ENCODE measurements at places on chromosomes 7 and 10.

GRCh38 chr7:2680792-2681490 lies 7.1 kb upstream of the AMZ1 start:
- DNase-seq = peak; percentile 81

DNA sequence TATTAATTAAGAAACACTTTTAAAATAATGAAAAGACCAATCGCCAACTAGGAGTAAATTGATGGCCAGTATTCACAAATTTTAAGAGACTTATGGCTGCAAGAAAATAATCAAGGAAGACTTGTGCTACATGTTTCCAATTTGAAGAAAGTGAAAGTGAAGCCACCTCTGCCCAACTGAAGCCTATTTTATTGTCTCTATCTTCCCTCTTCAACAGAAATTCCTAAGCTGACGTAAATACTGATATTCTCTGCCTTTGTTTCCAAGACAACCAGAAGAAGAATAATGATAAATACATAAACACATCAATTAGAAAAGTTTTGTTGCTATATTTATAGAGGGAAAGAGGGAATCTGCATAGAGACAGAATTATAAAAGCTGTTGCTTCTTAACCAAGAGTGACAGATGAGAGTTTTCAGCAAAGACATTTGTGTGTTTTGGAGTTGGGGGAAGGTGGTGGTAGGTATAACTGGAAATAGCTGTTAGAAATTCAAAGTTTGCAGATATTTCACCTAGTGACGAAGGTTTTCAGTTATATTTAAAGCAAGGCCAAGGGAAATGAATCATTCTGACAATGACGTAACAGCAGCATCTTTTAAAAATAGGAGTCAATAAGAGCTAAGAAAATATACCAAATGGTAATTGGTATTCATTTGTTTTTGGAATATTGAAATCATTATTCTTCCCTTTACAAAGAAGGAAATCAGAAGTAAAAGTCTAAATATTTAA lies 576.6 kb upstream of the SORCS1 start:
- DNase-seq = no peak

GRCh38 chr10:48701139-48701901 lies 16.6 kb downstream of the WDFY4 start:
- no peak for DNase-seq

- no peak for DNase-seq
Measured at GRCh38 chr7:5690931-5691473, 90.5 kb downstream of the RNF216 start.
